Stimulated activated CD4-positive, alpha-beta T cell treated with anti-CD3 and anti-CD28 coated beads, Interleukin-4, amount 100 ng/mL, for 1 hour (primary cell): ENCODE measurements at places on chromosomes 16 and 17.

DNA sequence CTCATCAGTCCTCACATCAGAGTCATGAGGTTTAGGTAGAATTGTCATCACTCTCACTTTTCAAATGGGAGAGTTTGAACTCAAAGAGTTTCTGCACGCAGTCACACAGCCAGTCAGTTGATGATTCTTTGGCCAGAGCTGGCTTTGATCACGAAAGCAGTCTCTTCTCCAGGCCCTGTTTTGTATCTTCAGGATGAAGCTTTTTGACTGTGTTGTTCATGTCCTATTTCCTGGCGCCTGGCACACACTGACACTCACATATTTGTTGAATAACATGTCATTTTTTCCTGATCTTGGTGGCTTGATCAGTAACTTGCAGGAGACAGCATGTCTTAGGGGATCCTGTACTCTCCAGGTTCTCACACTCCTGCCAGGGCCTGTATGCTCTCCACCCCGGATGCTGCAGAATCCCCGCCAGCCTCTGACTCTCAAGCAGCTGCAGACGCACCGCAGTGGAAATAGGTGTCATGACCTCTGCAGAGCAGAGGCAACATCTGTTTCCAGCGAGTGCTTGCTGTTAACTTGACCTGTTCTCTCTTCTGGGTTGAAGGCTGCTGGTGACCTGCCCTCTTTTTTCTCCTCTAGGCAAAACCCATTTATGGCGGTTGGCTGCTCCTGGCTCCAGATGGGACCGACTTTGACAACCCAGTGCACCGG lies 33.0 kb downstream of the MPRIP start:
- DNase-seq: no peak

DNA sequence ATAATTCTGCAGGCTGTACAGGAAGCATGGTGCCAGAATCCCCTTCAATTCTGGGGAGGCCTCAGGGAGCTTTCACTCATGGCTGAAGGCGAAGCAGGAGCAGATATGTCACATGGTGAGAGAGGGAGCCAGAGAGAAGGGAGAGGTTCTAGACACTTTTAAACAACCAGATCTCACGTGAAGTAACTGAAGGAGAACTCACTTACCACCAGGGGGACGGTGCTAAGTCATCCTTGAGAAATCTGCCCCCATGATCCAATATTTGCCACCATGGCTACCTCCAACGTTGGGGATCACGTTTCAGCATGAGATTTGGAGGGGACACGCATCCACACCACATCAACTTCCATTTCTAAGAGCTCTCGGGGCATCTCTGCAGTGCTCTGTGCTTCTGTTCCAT lies 37.4 kb upstream of the GNA13 start:
- DNase-seq: no peak

DNA sequence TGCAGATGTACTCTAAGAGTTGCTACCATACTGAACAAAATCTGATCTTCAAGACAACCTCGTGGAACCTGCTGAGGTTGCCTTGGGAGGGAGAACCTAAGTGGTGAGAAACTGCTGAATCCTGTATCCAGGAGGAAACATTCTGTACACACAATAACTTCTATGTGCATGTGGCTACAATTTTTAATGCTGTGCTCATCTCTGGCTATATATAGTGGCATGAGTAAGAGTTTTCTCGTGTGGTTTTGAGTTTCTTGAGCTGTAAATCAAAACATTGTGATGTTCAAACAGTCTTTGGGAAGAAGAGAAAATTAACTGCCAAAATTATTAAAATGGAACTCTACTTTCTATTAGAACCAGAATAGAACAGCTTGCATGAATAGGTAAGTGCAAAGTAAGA lies 206.8 kb downstream of the CA10 start:
- DNase-seq: no peak

GRCh38 chr16:51393381-51394005 lies 242.4 kb upstream of the SALL1 start:
- no peak for DNase-seq

- no peak for DNase-seq
Observed at GRCh38 chr17:40522250-40522960, 21.0 kb upstream of the TNS4 start.

DNA sequence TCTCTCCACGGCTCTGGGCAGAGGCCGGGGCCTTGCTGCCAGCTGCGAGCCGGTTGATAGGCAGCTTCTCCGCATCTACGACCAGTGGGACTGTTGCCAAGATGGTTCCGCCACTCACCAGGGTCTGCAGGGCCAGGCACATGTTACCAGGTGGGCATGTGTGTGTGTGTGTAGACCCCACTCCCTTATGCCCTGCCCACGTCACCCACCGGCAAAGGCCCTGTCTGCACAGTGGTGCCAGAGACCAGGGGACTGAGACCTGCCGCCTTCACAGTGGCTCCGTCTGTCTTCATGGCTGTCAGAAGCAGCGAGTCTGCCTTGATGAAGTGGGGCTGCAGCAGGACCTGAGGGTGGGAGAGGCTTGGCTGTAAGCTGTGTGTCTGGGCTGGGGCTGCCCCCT lies 17.7 kb downstream of the SREBF1 start:
- no peak for DNase-seq

DNA sequence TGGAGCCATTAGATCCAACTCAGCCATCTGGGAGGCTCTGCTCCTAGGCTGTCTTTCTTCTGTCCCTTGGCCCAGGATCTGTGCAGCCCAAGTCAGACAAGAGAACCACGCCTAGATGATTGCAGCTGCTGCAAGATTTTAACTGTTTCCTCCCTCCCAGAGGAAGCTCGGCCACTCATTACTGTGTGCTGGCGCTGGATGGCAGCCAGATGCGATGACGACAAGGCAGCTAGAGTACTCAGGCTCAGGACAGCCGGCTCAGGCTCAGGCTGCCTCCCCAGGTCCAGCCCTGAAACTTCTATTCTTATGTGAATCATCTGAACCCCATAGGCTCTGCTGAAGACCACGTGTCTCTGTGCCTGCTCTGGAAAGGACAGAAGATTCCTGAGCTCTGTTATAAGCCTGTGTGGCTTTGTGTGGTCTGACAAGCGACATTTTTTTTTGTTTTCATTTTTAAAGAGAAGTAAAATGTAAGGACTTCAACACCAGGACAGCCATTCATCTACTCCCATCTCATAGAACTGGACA lies 32.1 kb upstream of the FBXW10B start:
- DNase-seq: peak; percentile 21

GRCh38 chr17:74070374-74070773 lies 133.1 kb upstream of the RPL38 start:
- no peak for DNase-seq

- DNase-seq: no peak
Observed at GRCh38 chr17:3886776-3887175, 6.1 kb downstream of the CAMKK1 start.

GRCh38 chr16:2238150-2238837 lies 2.0 kb downstream of the DNASE1L2 start:
- DNase-seq: no peak

DNA sequence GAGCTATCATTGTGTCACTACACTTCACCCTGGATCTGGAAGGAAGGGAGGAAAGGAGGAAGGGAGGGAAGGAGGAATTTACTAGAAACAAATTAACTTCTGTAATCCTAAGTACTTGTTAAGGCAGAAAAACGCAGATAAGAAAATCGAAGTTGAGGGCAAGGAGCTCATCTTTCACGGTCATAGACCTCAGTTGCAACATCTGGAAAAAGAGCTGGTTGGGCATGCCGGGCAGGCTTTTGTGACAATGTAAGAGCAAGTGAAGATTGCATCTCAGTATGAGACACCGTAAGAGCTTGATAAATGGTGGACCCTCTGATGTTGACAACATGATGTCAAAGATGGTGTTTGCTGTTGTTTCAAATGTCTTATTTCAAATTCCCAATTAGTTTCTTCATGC lies 721.5 kb downstream of the MAF start:
- DNase-seq: no peak

DNA sequence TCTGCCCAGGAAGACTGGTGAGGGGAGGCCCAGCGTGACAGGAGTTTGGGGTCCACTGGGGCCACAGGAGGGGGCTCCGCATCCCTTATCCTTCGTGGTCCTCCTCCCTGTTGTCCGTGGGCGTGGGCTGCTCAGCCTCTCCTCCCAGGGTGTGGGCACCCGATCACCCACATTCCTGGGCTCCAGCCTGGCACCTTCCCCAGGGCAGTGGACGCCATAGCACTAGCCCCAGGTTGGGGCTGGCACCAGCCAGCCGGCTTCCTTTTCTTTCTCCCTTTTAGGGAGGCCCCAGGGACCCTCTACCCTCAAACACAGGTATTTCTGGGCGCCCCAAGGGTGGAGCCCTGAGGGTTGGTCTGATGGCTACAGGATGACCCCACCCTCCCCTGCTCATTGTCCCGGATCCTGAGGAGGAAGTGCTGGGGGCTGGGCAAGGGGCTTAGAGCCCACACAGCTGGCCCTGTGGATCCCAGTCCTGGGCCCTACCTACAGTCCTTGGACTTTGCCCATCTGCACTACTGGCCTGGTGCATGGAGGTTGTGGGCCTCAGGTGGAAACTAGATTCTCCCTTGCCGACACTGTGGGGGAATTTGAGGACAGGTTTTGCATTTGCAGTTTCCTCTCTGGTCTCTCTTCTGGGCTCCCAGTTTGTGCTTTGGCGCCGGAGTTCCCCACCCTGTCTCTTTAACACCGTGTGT lies 1.1 kb downstream of the KIF1C start:
- no peak for DNase-seq

GRCh38 chr17:47821424-47822391 lies at the start of gene OSBPL7:
Gene OSBPL7, minus strand, starts transcription at chr17:47821794. Its CDS starts 1,516 bp downstream, at chr17:47820278.
- DNase-seq: peak; percentile 66

DNA sequence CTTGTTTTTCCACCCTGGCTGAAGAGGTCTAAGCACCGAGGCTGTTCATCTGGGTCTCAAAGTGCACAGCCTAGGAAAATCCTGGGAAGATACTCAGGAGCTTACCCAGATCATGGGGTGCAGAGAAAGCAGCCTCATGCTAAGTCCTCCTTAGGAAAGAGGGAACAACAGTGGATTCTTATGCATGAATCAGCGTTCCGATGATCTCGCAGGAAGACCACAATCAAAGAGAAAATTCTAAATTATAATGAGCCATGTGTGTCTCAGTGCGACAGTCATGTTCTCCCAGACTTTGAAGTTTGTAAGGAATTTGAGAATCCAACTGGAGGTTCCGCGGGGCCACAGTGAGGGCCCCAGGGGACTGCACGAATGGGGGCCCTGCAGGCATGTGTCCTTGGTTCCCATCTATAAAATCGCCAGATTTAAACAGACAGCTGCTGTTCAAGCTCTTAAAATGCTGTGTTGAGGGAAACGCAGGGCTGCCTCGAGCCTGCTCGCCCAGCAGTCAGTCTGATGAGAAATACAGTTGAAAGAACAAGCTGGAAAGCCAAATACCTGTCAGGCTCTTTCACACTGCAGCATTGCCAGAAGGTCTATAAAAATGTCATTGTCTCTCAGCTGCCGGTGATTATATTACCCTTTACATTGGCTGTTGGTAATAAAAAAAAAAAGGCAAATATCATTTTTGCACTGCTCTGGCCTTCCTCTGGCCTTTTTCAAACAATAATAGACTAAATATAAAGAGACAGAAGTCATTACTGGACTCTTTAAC lies 152.1 kb downstream of the PMP22 start:
- DNase-seq: no peak

- no peak for DNase-seq
Observed at GRCh38 chr16:89401641-89402445, 88.5 kb downstream of the ANKRD11 start.

DNA sequence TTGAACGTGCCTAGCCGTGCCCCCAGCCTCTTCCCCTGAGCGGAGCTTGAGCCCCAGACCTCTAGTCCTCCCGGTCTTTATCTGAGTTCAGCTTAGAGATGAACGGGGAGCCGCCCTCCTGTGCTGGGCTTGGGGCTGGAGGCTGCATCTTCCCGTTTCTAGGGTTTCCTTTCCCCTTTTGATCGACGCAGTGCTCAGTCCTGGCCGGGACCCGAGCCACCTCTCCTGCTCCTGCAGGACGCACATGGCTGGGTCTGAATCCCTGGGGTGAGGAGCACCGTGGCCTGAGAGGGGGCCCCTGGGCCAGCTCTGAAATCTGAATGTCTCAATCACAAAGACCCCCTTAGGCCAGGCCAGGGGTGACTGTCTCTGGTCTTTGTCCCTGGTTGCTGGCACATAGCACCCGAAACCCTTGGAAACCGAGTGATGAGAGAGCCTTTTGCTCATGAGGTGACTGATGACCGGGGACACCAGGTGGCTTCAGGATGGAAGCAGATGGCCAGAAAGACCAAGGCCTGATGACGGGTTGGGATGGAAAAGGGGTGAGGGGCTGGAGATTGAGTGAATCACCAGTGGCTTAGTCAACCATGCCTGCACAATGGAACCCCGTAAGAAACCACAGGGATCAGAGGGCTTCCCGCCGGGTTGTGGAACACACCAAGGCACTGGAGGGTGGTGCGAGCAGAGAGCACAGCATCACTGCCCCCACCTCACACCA lies 724 bp downstream of the GAA start:
- no peak for DNase-seq

DNA sequence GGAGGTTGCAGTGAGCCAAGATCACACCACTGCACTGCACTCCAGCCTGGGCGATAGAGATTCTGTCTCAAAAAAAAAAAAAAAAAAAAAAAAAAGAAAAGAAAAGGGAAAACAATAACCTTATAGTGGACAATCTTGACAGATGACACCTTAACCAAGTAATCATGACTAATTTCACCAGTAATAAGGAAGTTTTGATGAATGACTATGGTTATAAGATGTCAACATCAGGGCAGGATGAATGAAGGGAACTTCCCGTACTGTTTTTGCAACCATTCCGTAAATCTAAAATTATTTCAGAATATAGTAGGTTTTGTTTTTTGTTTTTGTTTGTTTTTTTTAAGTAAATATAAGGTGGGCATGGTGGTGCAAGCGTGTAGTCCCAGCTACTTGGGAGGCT lies 23.0 kb downstream of the GSPT1 start:
- DNase-seq: no peak

DNA sequence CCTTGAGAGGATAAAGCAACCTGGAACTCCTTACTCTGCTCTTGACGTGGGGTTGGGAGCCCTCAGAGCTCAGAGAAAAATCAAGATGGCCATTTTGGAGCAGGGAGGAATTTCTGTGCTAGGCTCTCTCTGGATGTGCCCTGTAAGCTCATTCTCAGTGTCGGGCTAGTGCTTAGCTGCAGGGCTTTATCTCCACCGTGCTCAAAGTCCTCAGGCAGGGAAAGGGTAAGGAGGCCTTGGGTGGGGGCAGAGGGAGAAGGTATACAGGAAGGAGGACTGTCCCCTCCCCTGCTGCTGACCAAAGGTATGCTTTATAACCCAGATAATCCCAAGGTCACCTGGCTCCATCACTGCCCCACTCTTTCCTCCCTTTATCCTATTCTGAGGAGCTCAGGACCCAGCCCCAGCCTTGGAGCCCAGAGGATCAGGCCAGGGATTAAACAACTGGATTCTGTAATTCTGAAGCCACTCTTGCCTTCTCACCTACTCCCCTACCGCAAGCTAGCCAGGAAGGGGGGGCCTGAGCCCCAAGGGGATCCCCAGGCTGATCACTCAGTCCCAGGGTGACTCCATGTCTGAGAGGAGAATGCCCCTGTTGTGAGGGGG lies 1.1 kb downstream of the DHRS11 start:
- DNase-seq: no peak

- no peak for DNase-seq
Observed at GRCh38 chr16:69094501-69094900, 11.0 kb upstream of the HAS3 start.

GRCh38 chr16:85897382-85897781 lies 1.6 kb upstream of the IRF8 start:
- DNase-seq: no peak
